GM12892 (cell line): ENCODE measurements at places on chromosomes 7 and 10.

- no peak for DNase-seq
Observed at GRCh38 chr10:124595143-124595883, 133.7 kb downstream of the LHPP start.

DNA sequence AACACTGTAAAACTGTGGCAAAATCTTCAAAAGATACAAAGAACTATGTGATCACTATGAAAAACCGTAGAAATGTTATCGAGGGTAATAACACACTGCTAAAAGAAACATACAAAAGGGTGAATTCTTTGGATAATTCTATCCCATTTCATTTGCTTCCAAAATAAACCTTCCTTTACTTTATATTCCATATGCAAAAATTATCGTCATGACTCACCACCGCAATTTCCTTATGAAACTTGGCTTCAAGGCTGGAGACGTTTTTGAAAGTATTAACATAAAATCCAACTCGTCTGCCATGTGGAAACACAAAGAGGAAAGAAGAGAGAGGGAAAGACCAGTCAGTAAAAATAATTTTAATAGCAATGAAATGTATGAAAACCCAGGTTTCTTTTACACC, 165.2 kb downstream of the AMPH start:
- no peak for DNase-seq

DNA sequence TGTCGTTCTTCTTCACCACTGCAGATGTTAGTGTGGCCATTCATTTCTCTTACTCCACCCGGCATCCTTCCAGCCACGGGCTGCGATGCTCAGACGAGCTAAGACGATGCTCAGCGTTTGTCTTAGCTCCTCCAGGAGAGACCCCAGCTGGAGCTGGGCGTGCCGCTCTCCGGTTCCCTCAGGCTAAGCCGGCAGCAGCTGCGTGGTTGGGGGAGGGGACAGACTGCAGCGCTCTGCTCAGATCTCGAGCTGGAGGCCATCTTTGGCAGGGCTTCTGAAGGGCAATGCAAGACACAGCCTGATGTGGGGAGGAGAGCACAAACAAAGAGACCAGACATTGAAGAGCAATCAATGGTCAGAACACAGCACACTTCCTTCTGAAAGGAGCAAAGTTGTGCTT, 4.8 kb downstream of the INA start:
- no peak for DNase-seq

DNA sequence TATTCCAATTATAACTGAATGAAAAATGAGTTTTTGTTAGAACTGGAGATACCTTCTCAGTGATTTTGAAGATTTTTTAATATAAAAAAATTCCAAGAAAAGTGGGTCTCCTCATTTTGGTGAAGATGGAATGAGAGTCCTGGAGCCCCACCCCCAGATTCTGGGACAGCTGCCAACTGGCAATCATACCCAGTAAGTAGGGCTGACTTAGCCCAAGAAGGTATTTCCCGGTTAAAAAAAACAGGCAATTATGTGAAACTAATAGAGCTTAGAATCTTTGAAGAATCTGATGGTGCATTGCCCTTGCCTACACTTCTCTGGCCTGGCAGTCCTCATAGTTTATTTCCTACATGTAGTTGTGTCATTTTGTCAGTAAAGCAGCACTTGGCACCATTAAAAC, 52.8 kb upstream of the VWDE start:
- DNase-seq: no peak

- no peak for DNase-seq
Observed at GRCh38 chr7:46115410-46115809, 194.3 kb upstream of the IGFBP3 start.

- no peak for DNase-seq
Observed at GRCh38 chr10:101118031-101118430, 13.1 kb upstream of the TLX1 start.

- DNase-seq: no peak
Observed at GRCh38 chr10:31095677-31096560, 64.3 kb upstream of the ZNF438 start.

DNA sequence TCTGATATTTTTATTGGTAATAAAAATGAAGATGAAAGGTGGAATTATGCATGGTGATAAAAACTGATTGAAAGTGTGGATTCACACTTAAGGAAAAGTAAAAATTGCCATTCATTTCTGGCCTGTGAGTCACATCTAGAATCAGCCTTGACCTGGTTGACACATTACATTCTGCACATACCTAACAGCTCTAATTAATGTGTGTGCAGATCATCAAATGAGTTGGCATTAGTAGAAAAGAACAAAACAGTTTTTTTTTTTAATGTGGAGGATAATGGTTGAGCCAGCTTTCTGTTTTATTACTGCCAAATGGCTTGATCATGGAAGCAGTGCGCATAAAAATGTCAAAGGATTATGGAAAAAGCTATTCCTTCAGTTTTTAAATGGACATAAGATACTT, 142.6 kb upstream of the TMEM196 start:
- DNase-seq: no peak

DNA sequence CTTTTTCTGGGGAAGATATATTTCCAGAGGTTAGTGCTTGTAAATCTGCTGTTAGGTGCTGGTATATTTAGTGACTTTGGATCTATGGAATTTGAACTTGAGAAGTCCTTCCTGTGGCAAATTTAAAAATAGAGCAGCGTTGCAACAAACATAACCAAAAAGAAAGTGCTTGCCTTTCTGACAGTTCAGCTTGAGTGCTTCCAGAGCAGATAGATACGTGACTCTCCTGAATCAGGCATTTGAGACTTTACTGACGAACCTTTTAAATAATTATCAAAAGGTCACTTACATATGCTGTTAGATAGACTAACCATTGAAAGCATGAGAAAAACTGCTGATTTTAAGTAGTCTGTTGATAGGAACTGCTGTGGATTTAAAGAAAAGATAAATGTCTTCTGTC, 387.5 kb upstream of the LRRTM3 start:
- DNase-seq: no peak

- DNase-seq: no peak
Observed at GRCh38 chr7:2572101-2572842, 13.5 kb downstream of the IQCE start.

GRCh38 chr10:1612908-1613307, 124.4 kb downstream of the ADARB2 start:
- no peak for DNase-seq

DNA sequence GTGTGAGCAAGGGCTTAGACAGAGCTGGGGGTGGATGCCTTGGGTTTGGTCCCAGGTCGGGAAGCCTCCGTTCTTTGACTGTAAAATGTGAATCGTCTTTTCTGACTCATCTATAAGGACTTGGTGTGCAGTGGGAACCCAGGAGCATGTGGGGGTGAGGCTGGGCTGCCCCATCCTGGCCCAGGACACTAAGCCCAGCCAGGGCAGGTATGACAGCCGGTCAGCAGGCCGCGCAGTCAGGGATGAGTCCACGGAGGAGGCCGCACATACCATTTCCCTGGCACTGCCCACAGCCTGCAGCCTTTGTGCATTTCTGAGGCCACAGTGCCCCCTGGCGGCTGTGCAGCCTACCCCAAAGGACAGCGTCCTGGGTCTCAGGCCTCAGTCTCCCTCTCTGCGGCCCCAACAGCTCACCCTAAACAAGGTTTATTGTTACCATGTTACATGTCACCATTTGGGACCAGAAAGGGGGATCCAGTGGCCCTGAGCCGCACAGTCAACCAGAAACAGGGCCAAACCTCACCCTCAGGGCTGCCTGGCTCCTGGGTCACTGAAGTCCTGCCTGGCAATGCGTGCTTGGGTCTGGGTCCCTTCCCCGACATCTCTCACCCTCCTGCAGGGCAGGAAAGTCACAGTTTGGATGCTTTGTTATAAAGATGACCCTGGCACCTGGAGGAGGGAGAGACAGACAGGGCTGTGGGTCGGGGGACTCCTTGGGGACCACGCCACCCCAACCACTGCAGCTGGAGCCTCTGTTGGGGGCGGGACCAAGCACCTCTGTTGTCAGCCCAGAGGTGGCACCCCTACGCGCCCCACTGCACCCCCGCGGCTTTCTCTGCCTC, 14.4 kb upstream of the SH2B2 start:
- peak; percentile 91 for DNase-seq

DNA sequence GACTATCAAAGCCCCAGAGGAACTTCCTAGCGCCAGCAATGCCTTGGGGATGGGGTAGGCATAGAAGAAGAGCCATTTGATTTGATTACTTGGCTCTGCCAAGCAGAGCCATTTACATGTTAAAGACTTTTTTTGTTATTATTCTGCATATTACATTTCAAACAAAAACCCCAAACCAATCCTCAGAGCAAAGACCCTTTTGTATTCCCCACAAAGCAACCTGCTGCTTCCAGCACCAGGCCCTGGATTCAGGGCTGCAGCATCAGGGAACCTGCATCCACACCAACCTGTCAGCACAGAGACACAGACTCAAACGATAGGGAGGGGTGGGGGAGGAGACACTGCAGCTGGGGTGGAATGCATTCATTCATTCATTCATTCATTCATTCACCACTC, 73.2 kb downstream of the GRID1 start:
- no peak for DNase-seq

GRCh38 chr10:16992611-16993119, 136.9 kb downstream of the CUBN start:
- no peak for DNase-seq

DNA sequence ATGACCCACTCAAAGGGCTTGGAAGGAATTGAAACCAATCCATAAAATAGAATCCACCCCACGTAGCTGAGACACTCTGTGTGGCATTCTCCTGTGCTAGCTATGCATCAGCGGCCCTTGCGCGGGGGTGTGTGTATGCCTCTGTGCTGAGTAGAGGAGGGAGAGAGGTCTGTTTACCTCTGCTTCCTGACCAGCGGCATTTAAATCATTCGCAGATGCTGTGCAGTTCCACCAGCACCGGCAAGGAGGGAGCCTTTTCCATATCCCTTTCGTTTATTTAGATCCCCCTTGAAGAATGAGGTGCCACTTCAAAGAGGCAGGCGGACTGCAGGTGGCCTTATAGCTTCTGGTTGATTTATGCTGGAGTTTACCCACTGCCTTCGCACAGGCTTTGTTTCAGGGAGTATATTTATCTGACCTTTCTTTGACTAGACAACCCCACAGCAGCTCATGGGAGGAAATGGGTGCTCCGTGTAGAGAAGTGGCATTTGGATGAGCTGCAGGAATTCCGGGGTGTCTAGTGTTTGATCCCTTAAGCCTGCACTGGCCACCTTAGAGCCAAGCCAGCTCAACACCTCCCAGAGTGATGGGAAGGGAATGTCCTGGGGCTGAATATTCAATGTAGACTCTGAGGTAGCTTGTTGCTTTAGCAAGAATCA, 11.4 kb downstream of the C10orf53 start:
- DNase-seq: no peak

DNA sequence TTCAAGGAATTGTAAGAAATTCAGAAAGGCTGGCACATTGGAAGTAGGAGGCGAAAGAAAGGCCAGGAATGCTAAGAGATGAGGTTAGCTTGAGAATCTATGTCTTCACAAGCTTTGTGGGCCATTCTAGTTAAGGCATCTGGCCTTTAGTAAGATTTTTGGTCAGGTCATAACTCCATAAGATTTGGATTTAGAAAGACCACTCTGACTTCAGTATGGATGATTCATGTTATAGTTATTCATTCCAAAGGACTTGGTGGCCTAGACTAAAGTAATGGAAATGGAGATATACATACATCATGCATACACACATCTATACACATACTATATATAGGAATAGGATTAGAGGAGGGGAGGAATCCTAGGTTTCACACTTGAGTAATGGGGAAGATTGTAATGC, 77.5 kb downstream of the SEPTIN7 start:
- DNase-seq: no peak

GRCh38 chr7:91031757-91032156, 232.5 kb upstream of the FZD1 start:
- DNase-seq: no peak

DNA sequence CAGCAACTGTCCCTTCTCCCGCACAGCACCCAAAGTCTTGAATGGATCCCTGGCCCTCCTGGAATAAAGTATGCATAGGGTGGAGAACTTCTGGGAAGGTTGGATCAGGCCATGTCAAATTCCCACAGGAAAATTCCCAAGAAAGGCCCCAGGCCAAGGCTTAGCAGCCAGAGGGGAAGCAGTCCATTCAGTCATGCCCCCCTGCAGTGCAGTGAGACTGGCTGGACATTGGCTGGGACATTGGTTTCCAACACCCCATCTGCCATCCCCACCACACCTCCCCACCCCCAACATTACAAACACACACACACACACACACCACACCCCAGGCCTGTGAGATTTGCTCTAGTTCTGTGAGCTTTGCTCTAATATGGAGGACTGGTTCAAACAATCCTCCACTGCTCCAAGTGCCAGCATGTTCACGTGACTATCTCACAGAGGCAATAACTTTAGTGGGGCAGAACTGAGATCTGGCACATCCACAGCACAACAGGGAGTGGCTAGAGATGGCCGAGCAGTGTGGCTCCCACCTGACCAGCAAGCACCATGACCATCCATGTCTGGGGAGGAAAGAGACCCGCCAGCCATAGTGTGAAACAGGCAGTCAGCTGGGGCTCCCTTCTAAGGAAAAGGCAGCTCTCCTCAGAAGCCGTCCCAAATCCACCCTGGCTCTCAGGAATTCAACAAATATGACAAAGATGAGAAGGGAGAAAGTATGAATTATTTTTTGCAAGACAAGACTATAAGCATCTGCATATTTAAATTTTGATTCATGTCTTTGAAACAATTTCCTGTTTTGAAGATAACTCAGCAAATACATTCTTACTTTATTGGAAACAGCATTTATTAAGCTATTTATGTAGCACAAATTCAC, 6.7 kb upstream of the FAM170B start:
- no peak for DNase-seq

DNA sequence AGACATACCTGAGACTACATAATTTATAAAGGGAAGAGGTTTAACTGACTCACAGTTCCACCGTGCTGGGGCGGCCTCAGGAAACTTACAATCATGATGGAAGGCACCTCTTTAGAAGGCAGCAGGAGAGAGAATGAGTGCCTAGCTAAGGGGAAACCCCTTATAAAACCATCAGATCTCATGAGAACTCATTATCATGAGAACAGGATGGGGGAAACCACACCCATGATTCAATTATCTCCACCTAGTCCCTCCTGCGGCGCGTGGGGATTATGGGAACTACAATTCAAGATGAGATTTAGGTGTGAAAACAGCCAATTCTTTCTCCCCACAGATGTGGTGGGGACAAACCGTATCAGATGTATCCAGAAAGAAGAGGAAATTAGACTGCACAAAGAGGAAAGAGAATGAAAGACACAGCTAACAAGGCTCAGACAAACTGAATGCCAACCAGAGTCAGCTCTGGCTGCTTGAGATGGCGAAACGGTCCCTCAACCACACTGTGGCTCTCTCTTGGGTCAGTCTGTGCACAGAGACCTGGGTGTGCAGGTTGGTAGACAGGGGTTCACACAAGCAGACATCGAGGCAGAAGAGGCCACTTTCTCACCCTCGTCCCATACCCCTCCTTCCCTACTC, 375.6 kb downstream of the SFMBT2 start:
- DNase-seq: no peak

DNA sequence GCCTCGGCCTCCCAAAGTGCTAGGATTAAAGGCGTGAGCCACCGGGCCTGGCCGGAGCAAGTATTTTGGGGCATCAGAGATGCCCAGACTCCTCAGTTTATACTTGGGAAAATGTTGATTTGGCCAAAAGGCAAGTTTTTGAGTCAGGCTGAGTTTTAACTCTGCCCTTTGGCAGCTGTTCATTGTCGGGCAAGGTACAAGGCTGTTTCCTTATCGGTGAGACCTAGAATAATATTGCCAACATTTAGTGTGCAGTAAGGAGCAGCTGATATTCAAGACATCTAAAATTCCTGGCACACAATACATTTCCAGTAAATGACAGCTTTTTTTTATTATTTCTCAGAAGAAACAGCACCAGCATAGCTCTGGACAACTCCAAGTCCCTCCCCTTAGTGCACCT, 147.6 kb upstream of the C7orf33 start:
- no peak for DNase-seq
